Foreskin keratinocyte (primary cell): ENCODE measurements at places on chromosomes 16 and 17.

DNA sequence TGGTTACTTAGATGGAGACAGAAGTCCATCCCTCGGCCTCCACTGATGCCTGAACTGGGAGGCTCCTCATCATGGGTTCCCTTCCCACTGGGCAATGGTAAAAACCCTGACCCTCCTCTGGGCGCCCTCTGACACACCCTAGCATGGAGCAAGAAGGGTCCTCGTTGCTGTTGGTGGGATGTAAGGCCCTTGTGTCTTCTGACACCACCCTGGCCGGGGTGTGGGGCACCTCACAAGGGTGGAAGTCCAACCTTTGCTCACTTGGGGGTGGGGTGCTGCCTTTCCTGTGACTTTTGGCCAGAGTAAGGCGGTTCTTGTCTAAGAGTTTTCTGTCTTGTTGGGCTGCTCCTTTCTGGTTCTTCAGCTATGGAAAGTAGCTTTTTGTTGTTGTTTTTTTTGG is 28.7 kb downstream of the MPRIP start:
- no peak for DNase-seq

DNA sequence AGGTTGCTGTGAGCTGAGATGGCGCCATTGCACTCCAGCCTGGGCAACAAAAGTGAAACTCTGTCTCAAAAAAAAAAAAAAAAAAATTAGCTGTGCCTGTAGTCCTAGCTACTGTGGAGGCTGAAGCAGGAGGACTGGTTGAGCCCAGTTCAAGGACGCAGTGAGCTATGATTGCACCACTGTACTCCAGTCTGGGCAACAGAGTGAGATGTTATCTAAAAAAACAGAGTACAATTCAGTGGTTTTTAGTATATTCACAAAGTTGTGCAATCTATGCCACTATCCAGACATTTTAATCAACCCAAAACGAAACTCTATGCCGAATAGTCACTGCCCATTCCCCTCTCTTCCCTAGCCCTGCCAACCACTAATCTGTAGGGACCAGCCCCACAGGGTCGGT is 25.1 kb downstream of the C16orf54 start:
- DNase-seq = no peak

DNA sequence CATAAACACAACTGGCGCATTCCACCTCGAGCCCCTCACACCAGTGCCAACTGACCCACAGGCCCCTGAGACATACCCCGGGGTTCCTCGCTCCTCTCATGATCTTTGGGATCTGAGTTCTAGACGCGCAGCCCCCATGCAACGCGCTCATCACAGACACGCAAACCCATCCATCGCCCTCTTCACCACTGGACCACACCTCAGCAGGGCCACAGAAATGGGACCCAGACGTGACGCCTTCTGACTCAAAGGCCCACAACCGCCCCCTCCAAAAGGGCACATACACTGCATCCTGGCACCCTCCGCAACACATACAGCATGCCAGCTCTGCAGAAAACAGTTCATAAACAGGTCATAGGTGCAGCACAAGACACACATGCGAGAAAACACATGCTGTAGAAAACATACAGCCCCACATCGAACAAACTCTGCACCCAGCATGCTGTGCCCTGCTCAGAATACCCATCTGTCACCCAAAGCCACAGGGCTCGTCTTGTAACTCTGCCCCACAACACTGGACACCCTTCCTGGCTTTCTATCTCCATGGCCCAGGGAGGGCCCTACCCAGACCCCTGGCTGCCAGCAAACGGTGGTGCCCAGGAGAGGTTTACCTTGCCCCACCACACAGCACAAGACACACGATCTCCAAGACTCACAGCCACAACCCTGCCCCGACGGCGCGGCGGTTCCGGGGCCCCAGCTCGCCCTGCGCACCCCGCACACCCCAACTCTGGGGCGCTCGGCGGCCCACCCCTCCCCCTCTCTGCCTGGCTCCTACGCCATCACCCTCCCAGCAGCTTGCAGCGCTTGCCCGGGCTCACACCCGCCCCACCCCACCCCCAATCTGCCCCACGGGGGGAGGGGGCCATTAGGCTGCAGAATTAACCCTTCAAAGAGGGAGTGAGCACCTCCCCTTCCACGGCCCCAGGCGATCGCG is 887 bp downstream of the ZBTB4 start:
- DNase-seq = no peak

DNA sequence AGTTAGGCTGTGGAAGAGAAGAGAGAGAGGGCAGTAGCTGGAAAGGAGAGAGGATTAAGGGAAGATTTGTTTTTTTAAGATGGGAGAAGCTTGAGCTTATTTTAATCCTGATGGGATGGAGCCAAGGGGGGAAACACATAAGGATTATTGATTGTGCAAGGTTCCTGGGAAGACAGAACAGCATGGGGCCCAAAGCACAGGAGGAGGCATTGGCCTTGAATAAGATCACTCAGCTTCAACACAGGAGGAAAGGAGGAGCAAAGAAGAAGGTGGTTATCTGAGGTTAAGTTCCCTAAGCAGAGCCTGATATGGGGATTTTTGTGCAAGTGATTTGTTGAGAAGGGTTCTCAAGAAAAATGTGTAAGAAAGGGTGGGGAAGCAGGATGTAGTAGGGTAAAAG is 169.8 kb downstream of the ABCC12 start:
- DNase-seq = no peak

DNA sequence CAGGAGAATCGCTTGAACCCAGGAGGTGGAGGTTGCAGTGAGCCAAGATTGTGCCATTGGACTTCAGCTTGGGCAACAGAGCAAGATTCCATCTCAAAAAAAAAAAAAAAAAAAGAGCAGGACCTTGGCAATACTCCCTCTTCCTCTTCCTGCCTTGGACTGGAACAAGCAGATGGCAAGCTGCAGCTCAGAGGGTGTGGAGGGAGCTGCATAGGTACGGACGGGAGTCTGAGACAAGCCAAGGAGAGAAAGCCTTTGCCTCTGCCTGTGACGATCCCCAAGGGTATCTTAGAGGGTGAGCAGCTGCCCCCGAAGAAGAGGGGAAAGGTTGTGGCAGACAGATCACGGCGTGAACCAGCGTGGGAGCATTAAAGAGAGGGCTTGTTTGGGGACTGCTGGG is 109.2 kb downstream of the AIPL1 start:
- no peak for DNase-seq
